ENCODE measurements at places on chromosomes 7 and 10.

GRCh38 chr10:53088961-53089360, 316.4 kb upstream of the MBL2 start:
- no peak for DNase-seq

- DNase-seq, result no peak
These were observed 30.1 kb downstream of the KCND2 start for GRCh38 chr7:120303105-120303504.

- peak; percentile 63 for DNase-seq
These were observed 1.9 kb downstream of the FOXK1 start for GRCh38 chr7:4683884-4684565.

DNA sequence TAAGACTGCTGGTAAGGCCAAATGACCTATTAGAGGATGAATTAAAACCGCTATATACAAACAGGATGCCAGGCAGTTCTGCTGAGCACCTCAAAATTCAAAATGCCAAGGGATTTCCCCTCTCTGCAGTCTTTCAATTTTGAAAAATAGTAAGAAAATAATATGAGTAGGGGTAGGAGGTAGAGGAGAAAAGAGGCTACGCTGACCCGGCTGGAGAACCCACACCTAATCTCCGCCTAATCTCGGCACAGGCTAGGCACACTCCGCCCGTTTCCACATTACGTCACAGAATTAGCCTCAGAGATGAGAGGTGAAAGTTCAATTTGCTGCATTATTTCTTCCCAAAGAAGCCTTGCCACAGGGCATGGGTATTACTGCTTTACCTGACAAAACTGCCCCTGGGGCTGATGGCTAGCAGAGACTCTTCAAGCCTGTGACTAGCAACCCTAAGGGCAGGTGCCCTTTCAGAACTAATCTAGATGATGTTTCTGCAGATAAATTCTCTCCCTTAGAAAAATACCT, 21.3 kb upstream of the SPOCK2 start:
- DNase-seq, result no peak

DNA sequence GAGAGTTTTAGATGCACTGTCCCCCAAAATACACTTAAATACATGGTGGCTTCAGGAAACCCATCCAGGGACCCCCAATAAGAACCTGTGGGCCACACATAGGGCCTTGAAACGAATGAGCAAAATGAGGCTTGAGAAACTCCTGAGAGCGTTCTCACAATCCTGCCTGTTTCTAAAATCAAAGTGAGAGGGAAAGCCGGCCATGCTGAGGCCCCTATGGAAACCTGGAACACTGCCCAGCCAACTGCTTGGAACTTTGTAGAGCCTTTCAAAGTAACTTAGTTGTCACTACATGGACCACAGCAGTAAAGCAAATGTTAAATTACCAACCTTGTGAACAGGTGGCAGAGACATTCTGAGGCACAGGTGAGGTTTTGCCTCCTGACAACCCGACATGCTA, 13.4 kb downstream of the SGMS1 start:
- no peak for DNase-seq

- no peak for DNase-seq
These were observed 27.8 kb upstream of the CDHR3 start for GRCh38 chr7:105935250-105935649.

GRCh38 chr7:146875237-146875785, 758.7 kb downstream of the CNTNAP2 start:
- no peak for DNase-seq

- DNase-seq, result peak; percentile 94
These were observed 770.4 kb downstream of the TNS3 start for GRCh38 chr7:46811529-46811928.

DNA sequence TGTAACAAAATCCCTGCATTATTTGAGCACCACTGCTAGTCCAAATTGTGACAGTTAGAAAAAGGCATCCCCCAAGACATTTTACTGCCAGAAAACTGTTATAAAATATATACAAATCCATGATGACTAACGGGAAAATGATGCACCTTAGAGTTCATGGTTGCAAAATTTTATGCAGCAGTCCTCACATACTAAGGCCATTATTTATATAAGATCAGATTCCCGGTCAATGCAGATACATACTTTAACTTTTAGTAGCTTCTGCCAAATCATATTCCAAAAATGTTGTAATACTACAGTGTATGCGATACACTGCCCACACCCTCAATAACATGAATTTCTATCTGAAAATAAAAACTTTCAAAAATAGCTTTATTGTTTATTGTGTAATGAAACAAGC, 239.9 kb upstream of the ZNF32 start:
- peak; percentile 72 for DNase-seq

DNA sequence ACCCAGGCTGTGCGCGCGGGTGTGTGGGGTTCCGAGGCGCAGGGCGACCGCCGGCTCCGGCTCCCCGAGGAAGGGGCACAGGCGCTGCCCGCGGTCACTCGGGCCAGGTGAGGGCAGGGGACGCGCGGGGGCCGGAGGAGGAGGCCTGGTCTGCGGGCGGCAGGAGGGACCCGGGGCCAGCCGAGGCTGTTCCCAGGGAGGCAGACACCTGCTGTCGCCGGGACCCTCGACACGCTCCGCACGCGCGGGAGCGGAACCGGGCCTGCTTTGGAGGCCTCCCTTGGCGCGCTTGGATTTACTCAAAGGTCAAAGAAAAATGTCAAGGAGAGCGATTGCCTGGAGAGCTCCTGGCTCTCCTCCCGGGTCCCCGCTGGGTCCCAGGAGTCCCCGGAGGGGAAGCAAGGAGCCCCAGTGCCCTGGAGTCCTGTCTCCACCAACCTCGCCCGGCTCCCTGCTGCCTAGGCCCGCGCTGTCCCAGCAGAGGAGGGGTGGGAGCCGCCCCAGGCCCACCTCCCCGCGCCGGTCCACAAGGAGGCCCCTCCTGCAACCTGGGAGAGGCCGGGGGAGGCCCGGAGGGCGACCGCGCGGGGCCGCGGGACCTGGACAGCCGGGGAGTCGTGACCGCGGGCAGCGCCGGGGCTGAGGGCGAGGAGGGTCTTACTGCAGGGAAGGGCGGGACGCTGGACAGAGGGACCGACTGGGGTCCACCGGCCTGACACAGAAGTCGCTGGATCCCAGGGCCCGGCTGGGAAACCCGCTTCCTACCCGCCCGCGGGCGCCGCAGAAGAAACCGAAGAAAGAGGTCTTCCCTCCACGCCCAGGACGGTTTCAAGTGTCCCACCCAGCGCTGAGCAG, 348.9 kb downstream of the DNAJB6 start:
- no peak for DNase-seq

DNA sequence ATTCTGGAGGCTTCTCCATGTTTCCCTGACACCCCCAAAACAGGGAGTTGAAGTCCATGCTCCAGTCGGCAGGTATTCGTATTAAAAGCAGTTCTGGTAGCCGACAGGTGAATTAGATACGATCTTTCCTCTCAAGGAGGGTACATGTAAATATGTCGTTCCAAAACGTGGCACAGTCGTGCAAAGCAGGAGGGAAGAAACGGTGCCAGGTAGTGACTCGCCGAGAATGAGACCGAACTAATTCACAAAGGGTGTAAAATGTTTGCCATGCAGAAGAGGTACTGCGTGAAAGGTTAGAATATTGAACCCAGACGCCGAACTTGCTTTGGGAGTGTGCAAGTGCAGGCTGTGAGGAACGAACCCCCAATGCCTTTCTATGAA, 483 bp downstream of the EDRF1 start:
- peak; percentile 3 for DNase-seq

DNA sequence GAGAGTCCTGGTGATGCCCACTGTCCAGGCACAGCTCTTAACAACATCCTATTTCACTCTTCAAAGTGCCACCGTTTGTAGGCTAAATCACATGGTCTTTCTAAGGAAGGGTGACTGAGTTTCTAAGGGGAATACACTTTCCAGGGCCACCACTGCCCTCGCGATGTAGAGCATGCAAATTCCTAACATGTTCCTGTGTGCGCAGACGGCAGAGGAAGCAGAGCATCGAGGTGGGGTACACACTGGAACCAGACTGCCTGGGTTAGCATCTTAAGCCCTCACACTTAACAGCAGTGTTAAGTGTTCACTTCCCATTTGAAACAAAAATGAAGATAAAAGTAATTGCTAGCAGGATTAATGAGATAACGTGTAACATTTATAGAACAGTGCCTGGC, 3.0 kb downstream of the VOPP1 start:
- no peak for DNase-seq

GRCh38 chr7:65820287-65820950, 52.5 kb upstream of the VKORC1L1 start:
- no peak for DNase-seq

- DNase-seq, result peak; percentile 39
These were observed 32.9 kb upstream of the CRYGN start for GRCh38 chr7:151472644-151473380.

- DNase-seq, result no peak
These were observed 78.4 kb downstream of the BTAF1 start for GRCh38 chr10:92001995-92002394.

- DNase-seq, result no peak
These were observed 101.7 kb downstream of the SLC16A9 start for GRCh38 chr10:59607970-59608369.

- peak; percentile 85 for DNase-seq
These were observed 39.6 kb downstream of the GRK5 start for GRCh38 chr10:119246862-119247549.

DNA sequence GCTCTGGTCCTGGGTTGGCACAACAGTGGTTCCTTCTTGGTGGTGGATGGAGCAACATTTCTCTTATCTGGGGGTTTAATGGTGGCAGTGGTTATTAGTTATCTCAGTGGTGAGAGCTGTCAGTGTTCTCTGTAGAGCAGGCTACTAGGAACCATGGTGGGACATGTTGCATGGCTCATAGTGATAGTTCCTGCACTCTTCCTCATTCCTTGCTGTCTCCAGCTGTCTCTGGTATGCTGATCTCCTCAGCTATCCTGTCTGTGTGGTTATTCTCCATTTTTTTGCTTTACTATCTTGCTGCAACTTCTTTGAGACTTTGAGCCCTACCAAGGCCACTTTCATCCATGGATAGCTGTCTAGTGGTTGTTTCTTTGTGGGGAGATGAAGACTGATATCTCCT, 44.0 kb downstream of the CCDC7 start:
- no peak for DNase-seq

DNA sequence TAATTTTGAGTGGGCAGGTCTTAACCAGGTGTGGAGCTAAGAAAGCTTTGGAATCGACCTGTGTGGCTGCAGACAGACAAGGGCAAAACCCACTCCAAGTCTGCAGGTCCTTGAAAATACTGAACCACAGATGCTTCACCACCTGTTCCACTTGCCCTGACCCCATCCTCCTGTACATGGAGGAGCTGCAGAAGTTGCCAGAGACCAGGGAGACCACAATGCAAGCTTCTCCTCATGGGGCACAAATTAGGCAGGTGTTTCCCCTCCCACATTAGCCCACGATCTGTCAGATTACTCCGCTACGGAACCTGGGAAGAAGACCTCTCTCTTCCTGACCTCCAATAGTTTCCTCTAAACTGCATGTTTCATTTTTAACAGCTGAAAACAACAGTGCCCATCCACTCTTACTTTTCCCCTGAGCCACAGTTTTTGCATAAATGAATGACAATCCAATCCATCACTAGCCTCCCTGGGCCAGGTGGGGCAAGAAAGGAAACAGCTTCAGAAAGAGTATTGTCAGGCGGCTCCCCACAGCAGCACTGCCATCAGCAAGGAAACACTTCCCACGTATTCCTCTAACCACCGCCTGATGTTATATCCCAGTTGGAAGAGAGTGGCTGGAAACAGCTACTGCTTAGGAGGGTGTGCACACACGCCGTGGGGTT, 141.6 kb downstream of the PRKAG2 start:
- DNase-seq, result no peak

- DNase-seq, result peak; percentile 90
These were observed 234.6 kb downstream of the DIP2C start for GRCh38 chr10:454860-455259.

GRCh38 chr7:131564640-131565039, 8.2 kb upstream of the PODXL start:
- no peak for DNase-seq

DNA sequence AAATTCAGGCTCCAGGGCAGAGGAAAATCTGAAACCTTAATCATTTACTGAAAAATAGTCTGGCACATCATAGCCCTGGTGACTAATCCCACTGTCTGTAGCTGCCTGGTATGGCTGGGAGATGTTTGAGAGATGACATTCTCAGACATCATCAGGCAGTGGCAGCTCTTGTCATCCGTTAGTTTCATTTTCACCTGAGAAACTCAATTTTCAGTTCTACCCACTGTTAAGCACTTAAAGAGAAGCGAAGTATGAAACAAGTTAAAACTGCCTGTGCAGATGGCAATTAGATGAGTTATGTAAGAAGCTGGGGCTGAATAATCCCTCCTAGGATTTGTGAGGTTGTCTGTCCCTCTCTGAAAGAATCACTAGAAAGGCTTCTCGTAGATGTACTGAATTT, 150.2 kb downstream of the NSUN6 start:
- peak; percentile 31 for DNase-seq

GRCh38 chr10:21057436-21057835, 160.3 kb upstream of the NEBL start:
- DNase-seq, result no peak

DNA sequence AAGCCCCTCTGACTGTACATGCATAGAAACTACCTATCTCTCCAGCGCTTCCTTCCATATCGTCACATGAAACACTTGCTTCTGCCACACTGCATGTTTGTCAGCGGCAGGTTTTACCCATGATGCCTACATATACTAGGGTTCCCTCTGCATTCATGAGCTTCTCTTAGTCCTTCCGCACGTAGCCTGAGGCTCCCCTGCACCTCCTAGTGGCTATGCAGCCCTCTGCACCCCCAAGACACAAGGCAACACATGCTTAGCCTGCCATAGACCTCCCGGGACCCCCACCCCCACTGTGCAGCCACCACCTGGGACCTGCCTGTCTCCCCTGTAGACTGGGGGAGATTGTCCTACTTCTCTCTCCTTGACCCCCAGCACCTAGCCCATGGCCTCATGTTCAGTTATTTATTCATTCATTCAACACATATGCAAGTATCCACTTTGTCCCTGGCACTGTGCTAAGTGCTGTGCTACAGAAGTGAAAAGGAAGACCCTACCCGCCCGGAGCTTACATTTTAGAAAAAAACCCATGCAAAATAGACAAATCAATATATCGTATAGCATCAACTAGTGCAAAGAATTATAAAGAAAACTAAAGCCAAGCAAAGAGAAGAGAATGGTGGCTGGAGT, 23.5 kb downstream of the TMEM273 start:
- DNase-seq, result peak; percentile 34

- DNase-seq, result peak; percentile 77
These were observed 37.0 kb upstream of the TES start for GRCh38 chr7:116173051-116174028.

Data from astrocyte of the spinal cord (primary cell).